ENCODE measurements at places on chromosomes 6 and 20.

- H3K4me1 ChIP-seq, result peaks cover 15% of the 10 kb centered on the region
- no peaks in the 10 kb centered on the region for H3K36me3 ChIP-seq
- H3K4me3 ChIP-seq, result no peak overlapping the region
- DNase-seq, result no peak
- no peaks in the 10 kb centered on the region for H3K27me3 ChIP-seq
These were observed 68.2 kb upstream of the SUPT3H start for GRCh38 chr6:45445749-45446549.

DNA sequence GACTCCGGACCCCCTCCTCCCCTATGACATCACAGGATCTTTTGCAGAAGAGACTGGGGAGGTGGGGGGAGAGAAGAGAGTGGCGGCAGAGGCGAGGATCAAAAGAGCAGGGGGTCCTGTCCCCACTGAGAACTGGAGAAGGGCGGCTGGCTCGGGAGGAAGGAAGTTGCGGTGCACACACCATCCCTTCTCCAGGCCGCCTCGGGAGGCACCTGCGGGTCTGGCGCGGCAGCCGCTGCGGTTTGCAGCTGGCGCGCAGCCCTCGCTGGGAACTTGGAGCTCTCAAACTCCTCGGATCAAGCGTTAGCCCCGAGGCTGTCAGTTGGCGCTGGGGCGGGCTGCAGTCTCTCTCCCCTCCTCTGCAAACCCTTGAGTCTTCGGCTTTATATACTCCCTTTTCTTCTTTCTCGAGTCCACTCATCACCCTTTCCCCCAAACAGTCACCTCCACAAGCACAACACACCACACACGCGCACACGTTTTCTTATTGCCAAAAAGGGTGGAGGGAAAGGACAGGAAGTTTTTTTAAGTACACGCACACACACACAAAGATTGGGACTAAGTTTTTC lies 180.7 kb downstream of the TBXT start:
- H3K4me1 ChIP-seq, result peaks cover 23% of the 10 kb centered on the region
- H3K27me3 ChIP-seq, result peaks cover 92% of the 10 kb centered on the region
- no peaks in the 10 kb centered on the region for H3K36me3 ChIP-seq
- H3K4me3 ChIP-seq, result peak overlapping the region; percentile 93
- H3K27ac ChIP-seq, result no peak overlapping the region

DNA sequence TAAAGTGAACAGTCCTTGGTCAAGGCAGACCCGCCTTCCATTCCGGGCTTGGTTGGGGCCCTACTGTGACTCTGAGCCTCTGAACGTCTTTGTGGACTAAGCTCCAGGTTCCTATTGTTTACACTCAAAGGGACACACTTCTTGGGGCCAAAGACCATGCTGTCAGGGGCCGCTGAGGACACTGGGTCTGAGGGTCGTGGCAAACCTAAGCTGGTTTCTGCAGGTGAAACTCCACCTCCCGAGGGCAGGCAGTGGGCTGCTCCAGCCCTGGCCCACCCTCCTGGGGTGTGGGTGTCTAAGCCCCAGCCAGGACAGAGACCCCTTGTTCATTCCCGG lies 43.1 kb downstream of the DSTN start:
- no peak overlapping the region for H3K4me3 ChIP-seq
- no peak for DNase-seq
- H3K27me3 ChIP-seq, result no peaks in the 10 kb centered on the region

DNA sequence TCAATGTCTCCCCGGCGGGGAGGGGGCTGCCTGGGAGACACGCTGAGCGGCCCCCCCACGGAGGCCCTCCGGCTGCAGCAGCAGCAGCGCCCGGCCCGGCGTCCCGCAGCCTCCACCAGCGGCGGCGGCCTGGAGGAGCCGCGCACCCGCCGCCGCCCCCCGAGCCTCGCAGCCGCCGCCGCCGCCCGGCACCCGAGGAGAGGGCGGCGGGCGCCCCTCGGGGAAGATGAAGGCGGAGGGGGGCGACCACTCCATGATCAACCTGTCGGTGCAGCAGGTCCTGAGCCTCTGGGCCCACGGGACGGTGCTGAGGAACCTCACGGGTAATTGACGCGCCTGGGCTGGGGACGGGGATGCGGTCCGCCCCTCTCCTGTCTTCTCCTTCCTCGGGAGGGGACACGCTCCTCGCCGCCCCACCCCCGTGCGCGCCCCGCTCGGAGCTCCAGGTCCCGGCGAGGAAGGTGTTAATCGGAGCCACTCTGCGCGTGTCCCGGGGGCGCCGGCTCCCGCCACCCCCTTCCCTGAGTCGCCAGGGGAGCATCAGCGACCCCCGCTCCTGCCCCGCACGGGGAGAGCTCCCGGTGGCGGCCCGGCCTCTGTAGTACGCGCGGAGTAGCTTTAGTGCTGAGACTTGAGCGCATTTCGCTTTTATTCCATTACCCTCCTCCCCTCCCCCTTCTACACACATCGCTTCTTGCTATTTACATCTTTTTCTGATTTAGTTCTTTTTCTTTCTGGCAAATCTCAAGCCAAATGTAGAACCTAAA lies 686 bp downstream of the TMEM170B start:
- no peak overlapping the region for H3K27ac ChIP-seq
- H3K36me3 ChIP-seq, result no peaks in the 10 kb centered on the region
- H3K27me3 ChIP-seq, result no peaks in the 10 kb centered on the region
- peaks cover 30% of the 10 kb centered on the region for H3K4me1 ChIP-seq
- DNase-seq, result peak; percentile 28

- DNase-seq, result no peak
- no peak overlapping the region for H3K4me3 ChIP-seq
- H3K27me3 ChIP-seq, result no peaks in the 10 kb centered on the region
- H3K4me1 ChIP-seq, result peaks cover 14% of the 10 kb centered on the region
- no peak overlapping the region for H3K27ac ChIP-seq
These were observed 102.6 kb downstream of the PERP start for GRCh38 chr6:138004430-138005287.
